Muscle of leg (tissue), 16 donors: ENCODE measurements at places on chromosomes 3 and 15. TPM values are rescaled to one million over a fixed set of nuclear protein-coding genes. Genes with fewer than 3 reads are reported as not detected.

Gene GCSAM
- total RNA-seq, result 0.31 TPM

Gene LINGO1
- 1.5 TPM for total RNA-seq

Gene LRRN1
- total RNA-seq, result 26.6 TPM

DNA sequence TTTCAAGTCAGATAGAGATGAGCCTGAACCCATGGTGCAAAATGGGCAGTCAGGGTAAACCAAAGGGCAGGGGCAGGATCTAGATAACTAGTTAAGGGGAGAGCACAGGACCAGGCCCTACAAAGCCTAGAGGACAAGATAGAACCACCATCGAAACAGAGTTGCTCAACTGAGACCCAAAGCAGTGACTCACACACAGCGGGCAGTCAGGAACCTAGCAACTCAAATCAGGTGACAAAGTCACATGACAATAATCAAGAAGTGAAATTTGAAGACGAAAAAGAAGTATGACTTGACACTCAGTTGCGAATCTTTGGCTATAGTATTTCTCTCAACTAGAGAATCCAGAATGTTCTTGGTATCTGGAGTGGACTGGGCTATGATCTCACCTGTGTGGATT is 136.0 kb upstream of the PTPRG start:
- no peak for DNase-seq

- DNase-seq, result no peak
Observed at GRCh38 chr15:59179717-59180116, 26.9 kb upstream of the LDHAL6B start.

Gene GABRG3
- total RNA-seq, result 0.18 TPM

- DNase-seq, result no peak
Observed at GRCh38 chr15:40991355-40991754, 38.1 kb downstream of the CHAC1 start.

Gene GPR62
- 0.13 TPM for total RNA-seq

DNA sequence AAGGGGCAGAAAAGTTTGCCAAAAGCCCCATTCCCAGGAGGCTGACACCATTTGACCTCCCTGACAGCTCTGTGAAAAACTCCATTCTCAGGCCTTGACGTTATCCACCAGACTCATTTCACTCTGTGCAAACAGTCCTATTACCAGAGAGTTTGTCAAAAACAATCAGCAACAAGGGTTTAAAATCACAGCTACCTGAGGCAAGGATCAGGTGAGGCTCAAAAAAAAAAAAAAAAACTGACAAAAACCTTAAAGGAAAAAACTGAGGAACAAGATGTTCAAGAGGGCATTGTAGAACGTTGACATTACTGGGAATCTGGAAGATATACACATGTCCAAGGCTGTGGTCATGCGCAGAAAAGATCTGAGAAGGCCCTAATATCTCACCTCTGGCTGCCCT is 11.4 kb downstream of the AVEN start:
- no peak for DNase-seq

- DNase-seq, result no peak
Observed at GRCh38 chr15:77038312-77039216, 32.3 kb downstream of the TSPAN3 start.

GRCh38 chr15:63701365-63701764 is 104.2 kb downstream of the FBXL22 start:
- DNase-seq, result peak; percentile 9

DNA sequence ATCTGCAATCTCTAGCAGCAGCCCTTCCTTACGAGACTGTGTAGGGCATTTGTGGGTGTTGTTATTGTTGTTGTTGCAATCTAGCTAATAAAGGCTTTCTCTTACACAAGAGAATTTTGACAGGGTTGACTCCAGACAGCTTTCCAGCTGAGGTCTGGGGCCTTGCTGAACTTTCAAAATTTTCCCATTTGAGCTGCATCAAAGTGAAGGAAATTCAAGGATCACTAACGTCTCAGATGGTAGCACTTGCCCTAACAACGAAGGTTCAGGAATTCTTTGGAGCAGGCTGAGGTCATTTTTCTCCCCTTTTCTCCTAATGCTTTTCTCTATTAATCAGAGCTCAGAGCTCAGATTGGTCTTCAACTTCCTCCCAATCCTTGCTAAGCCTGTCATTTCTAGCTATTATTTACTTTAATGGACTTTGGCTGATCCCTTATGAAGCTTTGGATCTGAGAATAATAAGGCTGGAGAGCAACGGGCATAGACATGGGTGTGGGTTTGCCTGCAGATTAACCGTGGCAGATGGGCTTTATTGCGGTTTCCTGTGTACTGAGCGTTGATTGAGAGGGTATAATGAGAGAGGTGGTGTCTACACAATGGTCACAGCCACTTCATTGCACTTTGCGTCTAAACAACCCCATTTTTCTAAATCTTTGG is 614.0 kb upstream of the AGTR1 start:
- no peak for DNase-seq

Gene FEZF2
- not detected for total RNA-seq

Gene SAMMSON
- 0.04 TPM for total RNA-seq

- no peak for DNase-seq
Observed at GRCh38 chr3:120416868-120417267, 33.9 kb downstream of the FSTL1 start.

DNA sequence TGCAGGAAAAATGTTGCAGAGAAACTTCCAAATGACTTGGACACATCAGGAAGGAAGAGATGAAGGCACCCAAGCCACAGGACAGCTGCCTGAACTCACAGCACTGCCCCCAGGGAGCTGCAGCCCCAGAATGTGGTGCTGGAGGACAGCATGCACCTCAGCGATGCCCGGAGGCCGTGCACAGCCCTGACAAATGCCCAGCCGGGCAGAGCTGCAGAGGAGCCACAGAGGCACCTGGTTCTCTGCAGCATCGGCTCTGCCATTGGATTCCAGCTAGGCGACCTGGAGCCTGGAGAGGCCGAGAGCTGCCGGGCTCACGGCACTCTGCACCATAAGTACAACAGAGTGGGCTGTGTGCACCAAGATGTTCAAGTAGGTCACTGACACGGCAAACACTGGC is 97.5 kb downstream of the OCA2 start:
- no peak for DNase-seq

DNA sequence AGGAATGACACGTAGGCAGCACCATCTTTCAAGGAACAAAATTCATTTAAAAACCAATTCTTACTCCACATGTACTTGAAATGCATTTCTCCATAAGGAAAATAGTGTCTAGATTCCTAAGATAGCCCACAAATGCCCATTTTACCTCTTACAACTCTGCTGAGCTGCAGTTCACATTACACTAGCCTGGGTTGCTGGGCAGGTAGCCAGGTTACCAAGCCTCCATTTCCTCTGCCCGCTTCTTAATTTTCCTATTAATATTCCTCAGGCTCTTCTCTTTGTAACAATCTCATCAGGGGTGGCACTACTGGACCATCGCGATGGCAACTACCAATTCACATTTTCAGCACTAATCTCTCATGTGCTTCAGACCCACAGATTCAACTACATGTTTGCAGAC is 10.8 kb downstream of the ATP13A3 start:
- DNase-seq, result no peak

- DNase-seq, result peak; percentile 79
Observed at GRCh38 chr3:14216257-14217048, 37.8 kb downstream of the LSM3 start.

Gene RCN2
- 51.2 TPM for total RNA-seq

Gene CILP
- 32.5 TPM for total RNA-seq

Gene ECE2
- not detected for total RNA-seq

Gene TEX55
- not detected for total RNA-seq

DNA sequence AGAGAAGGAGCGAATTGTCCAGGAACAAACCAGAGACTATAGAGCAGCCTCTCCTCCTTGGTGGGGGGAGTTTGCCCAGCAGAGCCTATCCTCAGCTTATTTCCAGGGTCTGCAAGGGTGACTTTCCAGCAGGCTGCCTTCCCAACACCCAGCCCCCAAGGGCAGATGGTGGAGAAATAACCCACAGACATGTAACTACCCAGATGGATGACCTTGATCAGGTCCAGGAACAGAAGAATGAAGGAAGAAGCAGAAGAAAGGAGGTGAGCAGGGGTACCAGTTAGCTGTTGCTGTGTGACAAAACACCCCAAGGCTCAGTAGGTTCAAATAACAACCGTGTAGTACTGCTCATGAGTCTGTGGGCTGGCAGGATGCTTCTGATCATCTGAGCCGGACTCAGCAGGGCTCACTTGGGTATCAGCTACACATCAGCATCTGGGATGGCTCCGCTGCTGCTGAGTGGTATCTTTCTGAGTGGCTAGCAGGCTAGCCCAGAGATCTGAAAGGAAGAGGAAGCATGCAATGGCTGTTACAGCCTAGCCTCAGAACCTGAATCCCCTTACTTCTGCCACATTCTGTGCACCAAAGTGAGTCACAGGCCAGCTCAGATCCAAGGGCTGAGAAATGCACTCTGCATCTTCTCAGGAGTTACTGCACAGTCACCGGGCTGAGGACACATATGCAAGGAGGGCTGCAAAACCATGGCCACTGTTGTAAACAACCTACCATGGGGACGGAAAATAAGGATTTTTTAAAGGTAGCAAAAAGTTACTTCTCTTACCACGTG is 22.2 kb upstream of the TXNRD3 start:
- DNase-seq, result no peak

Gene ACKR4
- 3.0 TPM for total RNA-seq

GRCh38 chr3:24714436-24714835 is 219.8 kb upstream of the THRB start:
- DNase-seq, result peak; percentile 63

Gene PPCDC
- 8.0 TPM for total RNA-seq

DNA sequence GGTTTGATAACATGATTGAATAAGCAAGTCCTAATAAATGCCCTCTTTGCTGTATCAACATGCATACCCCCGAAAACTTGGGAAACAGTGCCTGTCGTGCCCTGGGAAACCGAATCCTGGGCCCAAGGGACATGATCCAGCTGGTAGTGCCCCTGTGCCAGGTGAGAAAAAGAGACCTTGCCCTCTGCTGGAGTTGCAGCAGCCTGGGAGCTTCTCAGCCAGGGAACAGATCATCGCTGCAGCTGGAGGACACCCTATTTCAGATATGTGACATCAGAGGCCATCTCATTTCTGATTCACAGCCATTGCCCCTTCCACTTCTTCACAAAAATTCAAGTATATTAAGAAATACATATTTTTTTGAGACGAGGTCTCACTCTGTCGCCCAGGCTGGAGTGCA is 32.3 kb downstream of the STOML1 start:
- DNase-seq, result peak; percentile 5

DNA sequence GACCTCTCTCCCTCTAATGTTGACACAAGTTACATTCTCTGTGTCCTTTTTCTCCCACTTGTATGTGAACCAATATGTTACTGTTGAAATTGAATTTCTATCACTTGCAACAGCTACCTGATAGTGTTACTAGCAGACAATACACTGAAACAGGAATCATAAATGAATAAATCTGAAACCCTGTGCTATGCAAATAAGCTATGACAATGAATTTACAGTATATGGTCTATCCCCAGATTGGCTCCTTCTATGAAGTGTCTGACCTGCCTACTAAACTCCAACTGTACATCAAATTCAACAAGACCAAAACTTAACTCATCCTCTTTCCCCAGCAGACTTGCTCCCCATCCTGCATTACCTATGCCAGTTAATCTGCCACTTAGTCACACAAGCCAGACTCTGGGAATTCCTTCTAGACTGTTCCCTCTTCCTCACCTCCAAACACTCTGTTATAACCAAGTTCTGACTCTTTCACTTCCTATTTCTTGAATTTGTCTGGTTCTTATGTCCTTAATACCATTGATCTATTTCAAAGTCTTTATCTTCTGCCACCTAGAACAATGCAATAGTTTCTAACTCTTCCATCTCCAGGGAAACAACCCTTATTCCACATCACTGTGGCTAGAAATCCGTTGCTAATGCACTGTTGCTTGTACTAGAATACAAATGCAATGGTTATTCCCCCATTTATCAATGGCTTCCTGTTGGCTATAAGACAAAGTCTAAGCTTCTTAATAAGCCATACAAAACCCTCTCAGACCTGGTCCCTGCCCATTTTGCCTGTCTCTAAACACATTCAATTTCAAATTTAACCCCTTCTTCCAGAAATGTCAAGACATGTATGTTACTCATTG is 13.4 kb upstream of the ZNF639 start:
- DNase-seq, result no peak
